ENCODE measurements at places on chromosomes 11 and 22.

DNA sequence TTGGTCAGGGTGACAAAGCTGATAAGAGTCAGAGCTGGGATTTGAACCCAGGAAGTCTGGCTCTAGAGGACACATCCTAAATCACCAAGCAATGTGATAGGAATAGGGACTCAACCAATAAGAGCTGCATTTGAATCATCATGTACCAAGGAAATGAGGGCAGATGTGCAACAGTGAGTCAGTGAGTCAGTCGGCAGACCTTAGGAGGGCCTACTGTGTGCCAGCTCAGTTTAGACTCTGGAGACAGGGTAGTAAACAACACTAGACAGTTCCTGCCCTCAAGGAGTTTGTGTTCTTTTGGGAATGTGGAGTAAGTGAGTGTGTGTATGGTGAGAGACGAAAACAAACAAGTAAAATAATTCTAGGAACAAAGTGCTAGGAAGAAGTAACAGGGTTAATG lies 11.2 kb downstream of the IL10RA start:
- no peak for DNase-seq

DNA sequence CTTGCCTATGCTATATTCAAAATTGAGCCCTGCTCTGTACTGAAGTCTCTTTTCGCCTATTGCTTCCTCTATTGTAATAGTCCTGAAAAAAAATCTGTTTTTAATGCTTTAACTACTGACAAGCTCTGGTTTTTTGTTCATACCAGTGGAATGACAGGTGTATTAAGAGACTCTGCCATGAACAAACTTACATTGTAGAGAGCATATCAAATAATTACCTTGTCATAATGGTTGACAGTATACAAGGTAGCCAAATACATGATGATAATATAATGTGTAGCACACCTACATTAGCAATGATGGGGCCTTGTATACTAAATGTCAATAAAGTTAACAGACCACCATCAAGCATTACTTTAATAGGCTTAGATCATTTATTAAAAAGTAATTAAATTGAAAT lies 175.0 kb downstream of the DYNC2H1 start:
- no peak for DNase-seq

- peak; percentile 68 for DNase-seq
These were observed 9.1 kb downstream of the DCHS1 start for GRCh38 chr11:6646576-6646917.

DNA sequence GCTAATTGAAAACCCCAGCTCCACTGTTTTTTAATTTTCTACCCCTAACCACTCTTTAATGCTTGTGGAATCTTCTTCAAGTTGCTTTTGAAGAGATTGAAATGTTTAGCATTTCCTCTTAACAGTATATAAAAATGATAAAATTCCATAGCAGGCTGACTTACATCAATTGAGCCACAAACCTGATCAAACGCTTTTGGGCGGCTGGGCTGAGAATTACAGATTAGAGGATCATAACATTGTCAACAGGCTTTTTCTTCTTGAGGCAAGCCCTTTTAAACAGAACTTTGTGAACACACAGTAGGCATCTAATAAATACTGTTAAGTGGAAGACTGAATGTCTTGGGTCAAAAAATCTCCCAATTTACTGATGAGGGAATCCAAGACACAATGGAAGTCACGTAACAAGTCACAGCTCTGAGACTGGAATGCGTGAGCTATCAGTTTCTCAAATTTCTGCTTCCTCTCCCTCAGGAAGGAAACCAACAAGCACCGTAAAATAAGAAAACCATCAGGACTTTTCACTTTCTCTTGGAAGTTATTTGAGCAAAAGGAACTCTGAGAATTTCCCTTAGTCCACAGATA lies 50.0 kb upstream of the CCDC89 start:
- DNase-seq: no peak

DNA sequence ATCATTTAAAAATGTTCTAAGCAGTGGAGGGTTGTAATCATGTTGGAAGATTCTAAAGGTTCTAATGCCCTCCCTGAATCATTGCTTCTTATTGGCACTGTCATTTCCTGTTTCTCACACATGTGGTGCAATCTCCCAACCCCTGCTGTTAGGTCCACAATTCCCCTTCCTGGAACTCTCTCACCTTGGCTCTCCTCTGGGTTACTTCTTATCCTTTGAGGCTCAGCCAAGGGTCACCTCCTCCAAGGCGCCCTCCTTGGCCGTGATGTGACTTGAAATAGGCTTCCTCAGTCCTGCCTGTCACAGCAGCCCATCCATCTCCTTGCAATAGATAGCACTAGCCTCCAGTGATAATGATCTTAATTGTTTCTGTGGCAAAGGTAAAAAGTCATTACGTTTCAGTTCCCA lies 149.8 kb downstream of the TTC17 start:
- no peak for DNase-seq

GRCh38 chr11:60589611-60590010 lies 74.4 kb downstream of the MS4A13 start:
- DNase-seq: no peak

DNA sequence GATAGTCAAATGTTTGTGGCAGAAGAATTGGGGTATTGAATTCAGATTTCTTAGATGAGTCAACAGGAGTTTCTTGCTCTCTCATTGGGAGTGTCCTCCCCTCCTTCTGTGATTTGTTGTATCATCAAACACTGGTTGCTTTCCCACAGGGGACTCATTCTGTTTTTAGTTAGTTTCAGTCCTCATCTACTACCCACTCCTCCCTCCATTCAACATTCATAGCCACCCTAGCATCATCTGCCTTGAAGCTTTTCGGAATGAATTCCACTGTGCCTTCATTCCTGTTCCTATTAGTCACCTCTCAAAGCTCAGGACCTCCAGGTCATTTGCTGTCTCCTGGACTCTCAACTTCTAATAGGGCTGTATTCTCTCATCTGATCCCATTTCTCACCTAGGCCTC lies 31.5 kb upstream of the RAB38 start:
- no peak for DNase-seq

DNA sequence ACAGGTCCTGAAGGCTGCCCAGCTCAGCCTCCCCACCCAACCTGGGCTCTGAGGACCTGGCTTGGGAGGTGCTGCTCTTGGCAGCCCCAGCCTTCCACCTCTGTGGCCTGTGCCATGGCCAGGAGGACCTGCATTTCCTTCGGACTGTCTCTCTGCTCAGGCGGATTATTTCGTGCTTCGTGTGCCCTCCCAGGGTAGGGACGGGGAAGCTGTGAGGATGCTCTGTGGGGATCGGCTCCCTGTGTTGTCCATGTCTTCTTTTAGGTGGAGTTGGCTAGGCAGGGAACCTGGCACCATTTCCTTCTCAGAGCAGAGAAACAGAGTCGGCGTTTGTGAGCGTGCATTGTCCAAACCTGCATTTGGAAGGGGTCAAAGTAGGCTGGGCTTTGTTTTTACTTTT lies 34.1 kb downstream of the BCR start:
- DNase-seq: no peak

GRCh38 chr22:49017482-49018329 lies 810.0 kb downstream of the BRD1 start:
- no peak for DNase-seq

DNA sequence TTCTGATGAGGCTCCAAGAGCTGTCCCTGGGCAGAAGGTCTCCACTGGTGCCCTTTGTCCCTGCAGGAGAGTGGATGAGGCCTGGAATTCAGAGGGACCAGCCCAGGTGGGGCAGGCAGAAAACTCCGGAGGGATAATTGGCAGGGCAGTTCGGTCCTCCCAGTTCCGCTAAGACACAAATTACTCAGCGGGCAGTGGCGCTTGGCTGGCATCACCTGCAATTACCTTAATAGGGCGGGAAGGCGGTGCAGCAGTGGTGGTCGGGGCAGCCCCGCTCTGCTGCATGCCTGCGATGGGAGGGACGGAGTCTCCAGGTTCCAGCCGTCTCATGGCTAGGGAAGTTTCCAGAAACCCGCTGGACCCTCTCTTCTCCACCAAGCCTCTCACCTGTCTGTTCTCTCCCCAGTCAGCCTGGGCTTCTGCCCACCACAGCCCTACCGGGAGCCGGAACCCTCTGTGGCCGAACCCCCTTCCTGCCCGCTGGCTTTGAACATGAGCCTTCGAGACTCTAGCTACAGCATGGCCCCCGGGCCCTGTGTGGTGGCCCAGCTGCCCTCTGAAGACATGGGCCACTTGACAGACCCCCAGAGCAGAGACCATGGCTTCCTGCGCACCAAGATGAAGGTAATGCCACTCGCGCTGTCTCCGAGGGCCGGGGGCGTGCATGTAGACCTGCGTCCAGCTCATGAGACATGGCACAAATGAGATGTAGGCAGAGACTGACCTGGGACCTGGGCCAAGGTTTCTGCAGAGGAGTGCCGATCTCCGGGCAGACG lies 7.0 kb downstream of the OVOL1 start:
- no peak for DNase-seq

GRCh38 chr22:49856766-49857618 lies 3.3 kb downstream of the ZBED4 start:
- no peak for DNase-seq

- DNase-seq: peak; percentile 4
These were observed 752 bp downstream of the POU2AF1 start for GRCh38 chr11:111378185-111378860.

DNA sequence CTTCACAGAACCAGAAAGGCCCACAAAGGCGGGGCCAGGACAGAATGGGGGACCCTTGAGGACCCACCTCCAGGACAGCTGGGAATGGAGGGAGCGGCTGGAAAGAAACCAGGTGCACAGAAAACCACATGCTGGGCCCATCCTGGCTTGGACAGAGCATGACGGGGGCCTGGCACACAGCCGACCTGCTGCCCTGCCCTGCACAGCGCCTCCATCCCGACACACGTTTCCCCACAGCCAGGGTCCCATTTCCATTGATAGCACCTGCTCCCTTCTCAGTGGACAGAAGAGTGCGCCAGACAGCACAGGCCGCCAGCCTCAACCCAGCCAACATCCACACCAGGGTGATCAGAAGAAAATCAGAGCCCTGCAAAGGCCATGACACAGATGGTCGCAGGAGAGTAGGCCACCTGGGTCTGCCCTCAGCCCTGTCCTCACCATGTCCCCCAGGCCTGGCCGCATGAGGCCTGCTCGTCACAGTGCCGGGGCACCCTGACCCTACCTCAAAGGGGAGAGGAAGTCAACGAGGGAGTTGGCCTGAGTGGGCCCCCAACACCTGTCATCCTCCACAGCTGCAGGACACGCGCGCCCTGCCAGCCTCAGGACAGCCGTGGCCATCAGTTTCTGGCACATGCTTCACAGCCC lies 28.1 kb downstream of the BRD1 start:
- no peak for DNase-seq

GRCh38 chr11:75677275-75677674 lies 8.4 kb upstream of the MAP6 start:
- DNase-seq: no peak

DNA sequence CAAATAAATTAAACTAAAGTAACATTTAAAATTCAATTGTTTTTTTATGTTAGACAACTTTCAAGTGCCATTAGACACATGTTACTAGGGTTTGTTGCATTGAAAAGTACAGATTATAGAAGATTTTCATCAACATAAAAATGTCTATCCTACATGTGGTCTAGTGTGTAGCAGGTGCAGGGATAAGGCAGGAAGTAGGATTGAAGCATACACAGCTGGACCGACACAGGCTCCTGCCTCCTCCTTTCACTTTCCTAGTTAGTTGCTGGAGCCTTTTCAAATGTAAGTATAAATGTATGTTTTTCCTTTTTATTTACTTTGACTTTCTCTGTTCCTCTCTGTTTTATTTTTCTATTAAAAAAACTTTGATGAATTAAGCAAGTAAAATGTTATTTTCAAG lies 246.9 kb upstream of the LUZP2 start:
- DNase-seq: no peak

GRCh38 chr11:9568161-9568853 lies 5.2 kb upstream of the WEE1 start:
- DNase-seq: no peak

GRCh38 chr22:48635816-48636215 lies 1191.9 kb downstream of the BRD1 start:
- no peak for DNase-seq

- no peak for DNase-seq
These were observed 1.9 kb downstream of the HTR3B start for GRCh38 chr11:113906516-113906915.

DNA sequence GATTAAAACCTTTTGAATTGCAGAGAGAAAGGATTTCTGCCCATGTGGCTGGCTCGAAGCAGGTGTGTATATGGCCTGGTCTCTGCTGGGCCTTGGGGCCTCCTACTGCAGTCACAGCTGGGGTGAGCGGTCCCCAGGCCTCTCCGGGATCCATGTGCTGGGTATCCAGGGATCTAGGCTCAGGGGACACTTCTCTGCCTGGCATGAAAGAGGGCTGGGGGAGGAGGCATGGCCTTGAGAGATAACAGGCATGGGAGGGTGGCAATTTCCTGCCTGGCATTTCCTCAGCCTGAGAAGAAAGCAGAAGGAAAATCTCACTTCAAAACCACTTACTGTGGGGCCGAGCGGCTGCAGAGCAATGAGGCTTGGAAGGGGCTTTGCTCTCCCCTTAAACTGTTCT lies 20.3 kb upstream of the PARVG start:
- no peak for DNase-seq

- no peak for DNase-seq
These were observed 160.7 kb downstream of the BARX2 start for GRCh38 chr11:129536338-129536737.

DNA sequence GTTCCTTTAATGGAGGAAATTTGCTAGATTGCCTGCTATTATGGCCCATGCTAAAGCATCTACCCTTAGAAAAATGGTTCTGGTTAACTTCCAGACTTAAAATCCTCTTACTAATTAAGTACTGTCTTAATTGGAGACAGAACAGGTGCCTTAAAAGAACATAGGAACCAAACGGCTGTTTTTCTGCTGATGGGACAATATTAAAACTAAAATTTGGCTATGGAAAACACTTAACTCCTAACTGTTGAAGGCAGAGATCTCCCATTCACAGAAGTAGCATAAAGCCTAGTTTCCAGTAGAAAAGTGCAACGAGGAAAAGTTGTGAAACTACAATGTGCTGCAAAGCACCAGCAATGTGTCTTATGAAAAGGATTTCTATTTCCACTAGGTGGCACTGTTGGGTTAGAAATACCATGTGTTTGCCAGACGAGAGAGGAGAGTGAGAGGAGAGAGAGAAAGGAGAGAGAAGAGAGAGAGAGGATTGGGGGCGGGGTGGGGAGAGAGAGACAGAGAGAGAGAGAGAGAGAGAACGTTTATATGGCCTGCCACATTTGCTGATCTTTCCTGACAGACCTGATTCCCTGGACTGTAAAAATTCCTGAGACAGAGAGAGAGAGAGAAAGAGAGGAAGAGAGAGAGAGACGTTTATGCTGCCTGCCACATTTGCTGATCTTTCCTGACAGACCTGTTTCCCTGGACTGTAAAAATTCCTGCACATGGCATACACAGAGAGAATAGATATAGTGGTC lies 51.5 kb downstream of the FAM181B start:
- peak; percentile 56 for DNase-seq

GRCh38 chr11:107252429-107253161 lies 205.0 kb downstream of the CWF19L2 start:
- DNase-seq: no peak
